Activated CD4-positive, alpha-beta T cell treated with anti-CD3 and anti-CD28 coated beads for 24 hours (primary cell): ENCODE measurements at places on chromosomes 3 and 15.

GRCh38 chr15:89805241-89806209 is 9.1 kb downstream of the ANPEP start:
- no peak for DNase-seq

- DNase-seq: no peak
These were observed 23.0 kb downstream of the TLNRD1 start for GRCh38 chr15:81023483-81024264.

GRCh38 chr3:49883998-49884397 is 14.3 kb upstream of the CAMKV start:
- no peak for DNase-seq

- DNase-seq: peak; percentile 16
These were observed 44.4 kb downstream of the FLNB start for GRCh38 chr3:58052373-58053273.

GRCh38 chr15:98803228-98804056 is 155.1 kb downstream of the IGF1R start:
- no peak for DNase-seq

GRCh38 chr3:143207338-143207961 is 87.9 kb downstream of the CHST2 start:
- no peak for DNase-seq

- DNase-seq: no peak
These were observed 176.2 kb upstream of the THRB start for GRCh38 chr3:24670871-24671270.

DNA sequence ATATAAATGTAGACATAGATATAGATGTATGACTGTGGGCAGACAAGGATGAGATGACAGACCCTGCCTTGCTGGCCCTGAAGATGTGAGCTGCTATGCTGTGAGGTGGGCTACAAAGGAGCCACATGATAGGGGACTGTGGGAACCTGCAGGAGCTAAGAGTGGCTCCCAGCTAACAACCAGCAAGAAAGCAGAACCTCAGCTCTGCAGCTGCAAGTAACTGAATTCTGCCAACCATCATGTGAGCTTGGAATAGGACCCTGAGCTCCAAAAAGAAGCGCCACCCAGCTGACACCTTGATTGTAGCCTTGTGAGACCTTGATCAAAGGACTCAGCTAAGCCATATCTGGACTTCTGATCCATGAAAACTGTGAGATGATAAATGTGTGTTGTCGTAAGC is 123.3 kb upstream of the GRM7 start:
- no peak for DNase-seq

GRCh38 chr3:195394700-195395099 is 48.1 kb downstream of the ACAP2 start:
- DNase-seq: no peak

- DNase-seq: no peak
These were observed 21.2 kb upstream of the SIAH2 start for GRCh38 chr3:150783920-150784746.

DNA sequence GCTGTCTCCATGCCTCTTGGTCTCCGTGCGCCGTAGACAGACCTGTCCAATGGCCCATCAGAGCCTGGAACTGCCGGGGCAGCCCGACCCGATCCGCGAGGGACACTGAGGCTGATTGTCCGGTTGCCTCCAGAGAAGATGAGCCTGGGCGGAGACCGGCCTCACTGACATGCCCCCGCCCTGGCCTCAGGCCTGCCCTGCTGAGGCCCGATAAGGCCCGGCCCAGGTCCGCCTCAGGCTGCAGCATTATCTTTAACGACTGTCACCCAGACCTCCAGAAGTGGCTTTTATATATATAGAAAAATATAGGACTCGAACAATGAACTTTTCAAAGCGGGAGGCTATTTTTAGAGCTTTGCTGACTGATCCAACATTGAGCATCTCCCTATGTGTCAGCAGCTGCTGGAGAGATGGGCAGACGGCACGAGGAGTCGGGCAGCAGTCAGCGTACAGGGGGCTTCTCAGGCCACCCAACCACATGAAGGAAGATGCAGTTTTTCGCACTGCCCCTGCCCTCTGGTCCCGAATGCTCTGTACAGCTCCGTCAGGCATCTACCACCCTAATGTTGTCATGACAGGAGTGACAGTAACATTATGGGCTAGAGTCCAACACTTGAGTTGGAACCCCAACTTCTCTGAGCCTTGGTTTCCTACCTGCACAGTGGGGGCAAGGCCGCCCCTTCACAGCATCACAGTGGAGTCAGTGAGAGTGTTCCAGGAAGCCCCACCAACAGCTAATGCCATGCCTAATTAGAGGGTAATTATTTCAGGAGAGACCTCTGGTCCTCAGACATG is 112.0 kb upstream of the RPL32 start:
- DNase-seq: no peak

GRCh38 chr3:44862226-44862637 is 520 bp downstream of the TMEM42 start:
- DNase-seq: no peak

GRCh38 chr3:184481984-184482671 is 79.5 kb upstream of the EPHB3 start:
- no peak for DNase-seq

GRCh38 chr3:59456852-59457485 is 407.1 kb upstream of the CFAP20DC start:
- DNase-seq: peak; percentile 8

DNA sequence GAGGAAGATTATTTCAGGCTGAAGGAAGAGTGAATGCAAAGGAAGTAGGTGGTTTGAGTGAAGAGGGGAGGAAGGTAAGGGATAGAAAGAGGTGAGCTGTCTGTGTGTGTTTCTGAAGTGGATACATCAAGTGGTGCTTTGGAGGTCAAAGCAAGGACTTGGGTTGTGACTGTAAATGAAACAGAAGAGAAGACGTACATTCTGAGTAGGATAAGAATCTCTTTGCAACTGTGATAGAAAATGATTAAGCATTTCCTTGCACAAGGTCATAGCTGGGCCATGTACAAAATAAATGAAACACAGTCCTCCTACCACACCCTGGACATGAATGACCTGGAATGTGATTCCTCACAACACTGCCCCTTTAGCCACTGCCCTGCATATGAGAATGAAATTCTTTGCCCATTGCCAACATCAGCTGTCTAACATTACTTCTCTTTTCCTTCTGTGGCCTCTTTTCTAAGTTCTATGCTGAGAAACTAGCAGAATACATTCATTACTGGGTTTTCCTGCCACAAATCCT is 28.3 kb upstream of the MINDY4B start:
- DNase-seq: no peak

DNA sequence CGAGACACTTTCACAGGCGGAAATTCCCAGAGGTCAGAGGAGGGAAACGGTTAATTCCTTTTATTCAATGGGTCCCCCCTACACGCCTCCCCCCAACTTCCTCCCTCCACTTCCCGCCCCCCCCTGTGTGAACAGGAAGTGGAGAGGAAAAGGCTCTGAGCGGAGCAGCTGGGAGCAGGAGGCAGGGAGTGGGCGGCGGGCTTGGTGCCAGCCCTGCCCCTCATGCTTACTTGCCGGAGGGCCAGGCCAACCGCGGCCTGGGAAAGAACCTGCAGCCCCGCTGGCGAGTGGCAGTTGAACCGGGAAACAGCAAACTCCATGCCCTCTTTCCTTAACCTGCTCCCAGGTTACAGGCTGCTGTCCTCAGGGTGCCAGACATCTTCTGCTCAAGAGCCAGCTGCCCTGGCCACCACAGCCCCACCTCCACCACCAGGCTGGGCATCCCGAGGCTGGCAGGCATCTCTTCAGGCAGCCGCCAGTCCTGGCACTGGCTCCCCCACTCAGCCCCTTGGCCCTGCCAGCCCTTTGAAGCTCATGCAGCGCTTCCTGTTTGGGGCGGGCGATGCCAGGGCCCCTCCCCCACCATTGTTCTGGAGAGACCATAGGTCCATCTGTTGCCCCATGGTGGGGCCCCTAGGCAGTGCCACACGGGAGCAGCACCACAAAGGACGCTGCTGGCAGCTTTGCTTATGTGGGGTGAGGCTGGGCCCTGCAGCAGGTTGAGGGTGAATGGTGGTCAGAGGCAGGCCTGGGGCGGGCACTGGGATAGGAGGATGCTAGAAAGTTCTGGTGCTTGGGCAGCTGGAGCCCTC is 12.9 kb downstream of the VPS18 start:
- DNase-seq: no peak

- no peak for DNase-seq
These were observed 20.8 kb upstream of the FAN1 start for GRCh38 chr15:30882849-30883433.

- DNase-seq: no peak
These were observed 54.2 kb upstream of the SPATA12 start for GRCh38 chr3:57006179-57006657.
